ENCODE measurements at places on chromosomes 11 and 22. TPM values are rescaled to one million over a fixed set of nuclear protein-coding genes. Genes with fewer than 3 reads are reported as not detected.

Gene IGF2
- 362 TPM for total RNA-seq

Gene GAL3ST1
- 0.63 TPM for total RNA-seq

Gene DDI1
- not detected for total RNA-seq

Gene SYT13
- total RNA-seq: 0.37 TPM

Gene CDC42EP2
- total RNA-seq: 17.6 TPM

Gene SCUBE2
- 121 TPM for total RNA-seq

Gene NNMT
- total RNA-seq: 9.7 TPM

Gene C1QTNF6
- total RNA-seq: 11.6 TPM

Gene FAT3
- 56.7 TPM for total RNA-seq

Gene KCNK4
- total RNA-seq: not detected

Gene FGF19
- total RNA-seq: not detected

Gene HTR3B
- not detected for total RNA-seq

Gene TBX10
- total RNA-seq: not detected

Gene CADM1
- 76.0 TPM for total RNA-seq

Gene STX3
- 11.9 TPM for total RNA-seq

Gene OR52H1
- total RNA-seq: 2.2 TPM

Gene TBX1
- total RNA-seq: 1.2 TPM

Gene LRRC56
- total RNA-seq: 0.90 TPM

Gene VPREB1
- not detected for total RNA-seq

Gene SMTN
- 149 TPM for total RNA-seq

Gene FDXACB1
- 4.2 TPM for total RNA-seq

Gene PKP3
- total RNA-seq: 5.2 TPM

Gene EIF1AD
- total RNA-seq: 15.6 TPM

Gene RBM14
- 49.9 TPM for total RNA-seq

Gene KIF18A
- 17.8 TPM for total RNA-seq

Gene CNGA4
- not detected for total RNA-seq

Gene NCF4
- 9.7 TPM for total RNA-seq

Gene MLC1
- total RNA-seq: 2.4 TPM

Gene VWA5A
- total RNA-seq: 36.2 TPM

Gene DGCR6
- 4.4 TPM for total RNA-seq

Gene KIRREL3
- 1.0 TPM for total RNA-seq

Gene SLC37A2
- 9.0 TPM for total RNA-seq

Gene SUSD2
- total RNA-seq: 0.26 TPM

Gene TM7SF2
- 9.6 TPM for total RNA-seq

Gene TMPRSS5
- total RNA-seq: 4.2 TPM

Gene NXPE2
- total RNA-seq: 1.2 TPM

Gene RTL10
- 10.3 TPM for total RNA-seq

Gene LRRC4C
- total RNA-seq: 7.2 TPM

Gene C1QTNF5
- total RNA-seq: 17.4 TPM

Gene TH
- total RNA-seq: 1.6 TPM

Gene GGTLC2
- not detected for total RNA-seq

Gene HOATZ
- not detected for total RNA-seq

Gene LDHAL6A
- not detected for total RNA-seq

Gene OTOG
- 0.05 TPM for total RNA-seq

Gene MMP12
- 3.8 TPM for total RNA-seq

Gene DLG2
- 42.4 TPM for total RNA-seq

Gene APOL1
- total RNA-seq: 22.9 TPM

Gene RAG2
- total RNA-seq: 0.16 TPM

Gene KLHDC7B
- 0.11 TPM for total RNA-seq

Gene GNG3
- total RNA-seq: 0.37 TPM

Gene IL17REL
- total RNA-seq: not detected

Gene GDPD4
- not detected for total RNA-seq

Gene ARHGAP8
- total RNA-seq: 2.4 TPM

Gene MOGAT2
- total RNA-seq: 2.2 TPM

Gene PHLDB1
- total RNA-seq: 54.0 TPM

Gene ALDH3B2
- total RNA-seq: 2.6 TPM

Gene DCDC1
- 1.2 TPM for total RNA-seq

Gene TRAF6
- total RNA-seq: 14.8 TPM

Gene KDM4E
- total RNA-seq: not detected

Measured in urinary bladder (tissue), 4 donors.